ENCODE measurements at places on chromosomes 12 and 14.

- DNase-seq, result no peak
These were observed 172.0 kb downstream of the BCAT1 start for GRCh38 chr12:24776861-24777260.

- DNase-seq, result no peak
These were observed 76.1 kb downstream of the RASSF8 start for GRCh38 chr12:26034371-26035142.

GRCh38 chr12:123043536-123044001, 63.1 kb downstream of the ARL6IP4 start:
- peak; percentile 84 for DNase-seq

DNA sequence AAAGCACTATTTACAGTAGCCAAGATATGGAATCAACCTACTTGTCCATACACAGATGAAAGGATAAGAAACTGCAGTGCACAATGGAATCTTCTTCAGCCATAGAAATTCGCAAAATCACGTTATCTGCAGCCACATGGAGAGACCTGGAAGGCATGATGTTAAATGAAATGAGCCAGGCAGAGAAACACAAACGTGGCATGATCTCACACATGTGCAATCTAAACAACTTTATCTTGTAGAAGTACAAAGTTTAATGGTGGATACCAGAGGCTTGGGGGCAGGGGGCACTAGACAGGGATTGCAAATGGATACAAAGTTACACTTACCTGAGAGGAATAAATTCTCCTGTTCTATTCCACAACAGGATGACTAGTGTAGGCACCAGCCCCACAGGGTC, 24.1 kb downstream of the ASCL4 start:
- no peak for DNase-seq

DNA sequence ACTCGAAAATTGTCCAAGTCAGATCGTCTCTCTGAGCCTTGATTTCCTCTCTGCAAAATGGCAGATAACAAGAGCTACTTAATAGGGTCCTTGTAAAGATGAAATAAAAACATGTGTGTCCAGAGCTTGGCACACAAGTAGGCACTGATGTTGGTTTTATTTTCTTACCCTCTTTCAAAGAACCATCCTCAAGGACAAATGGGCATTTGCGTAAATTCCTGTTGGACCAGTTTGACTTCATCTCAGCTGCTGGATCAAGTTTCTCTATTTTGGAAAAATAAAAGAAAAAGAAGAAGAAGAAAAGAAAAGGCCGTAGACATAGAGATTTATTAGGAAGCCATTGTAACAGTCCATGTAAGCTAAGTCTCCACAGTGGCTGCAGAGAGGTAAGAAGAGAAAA, 47.2 kb downstream of the MAP1LC3B2 start:
- no peak for DNase-seq

- DNase-seq, result no peak
These were observed 359.9 kb downstream of the RGS6 start for GRCh38 chr14:72291908-72292688.

- no peak for DNase-seq
These were observed 59.2 kb upstream of the TSPAN8 start for GRCh38 chr12:71216725-71217579.

GRCh38 chr12:85644508-85644907, 191.7 kb downstream of the RASSF9 start:
- DNase-seq, result no peak

DNA sequence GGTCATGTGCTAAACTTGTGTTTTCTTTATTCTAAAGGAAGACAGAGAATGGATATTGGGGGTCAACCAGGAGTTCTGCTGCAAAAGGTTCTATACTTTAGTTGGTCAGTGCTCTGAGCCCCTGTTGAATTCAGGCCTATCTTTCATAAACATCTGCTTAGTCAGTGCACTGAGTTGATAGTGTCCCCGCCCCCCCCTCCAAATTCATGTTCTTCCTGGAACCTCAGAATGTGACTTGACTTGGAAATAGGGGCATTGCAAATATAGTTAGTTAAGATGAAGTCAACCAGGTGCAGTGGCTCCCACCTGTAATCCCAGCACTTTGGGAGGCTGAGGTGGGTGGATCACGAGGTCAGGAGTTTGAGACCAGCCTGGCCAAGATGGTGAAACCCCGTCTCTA, 23.3 kb downstream of the CHST11 start:
- no peak for DNase-seq

DNA sequence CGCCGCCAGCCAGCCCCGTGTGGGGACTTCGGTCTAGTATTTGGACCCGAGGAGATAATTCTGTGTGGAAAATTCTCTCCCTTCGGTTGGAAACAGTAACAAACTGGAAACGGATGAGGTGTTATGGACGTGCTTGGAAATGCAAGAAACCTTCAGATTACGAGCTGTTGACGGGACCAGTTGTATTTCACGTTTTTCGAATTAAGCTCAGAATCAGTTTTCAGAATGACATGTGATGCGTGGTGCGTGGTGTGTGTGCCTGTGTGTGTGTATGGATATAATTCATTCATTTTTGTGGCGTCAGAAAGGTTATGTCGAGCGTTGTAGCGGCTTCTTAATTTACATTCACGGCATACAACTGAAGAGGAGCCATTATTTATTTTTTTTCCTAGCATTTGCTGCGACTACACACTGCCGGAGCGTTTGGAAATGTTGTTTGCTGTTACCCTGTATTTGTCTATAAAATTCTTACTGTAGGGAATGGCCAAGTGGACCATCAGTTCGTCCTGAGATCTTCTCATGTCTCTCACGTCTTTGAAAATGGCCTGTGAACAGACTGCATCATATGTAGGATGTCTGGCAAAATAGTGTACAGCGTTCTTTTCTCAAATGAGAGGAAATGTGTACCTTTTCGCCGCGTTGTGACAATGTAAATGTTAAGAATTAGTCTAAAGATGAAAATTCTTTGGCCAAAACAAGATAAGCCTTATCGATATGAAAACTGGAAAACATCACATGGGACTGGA, 1.3 kb downstream of the TRAF3 start:
- no peak for DNase-seq

DNA sequence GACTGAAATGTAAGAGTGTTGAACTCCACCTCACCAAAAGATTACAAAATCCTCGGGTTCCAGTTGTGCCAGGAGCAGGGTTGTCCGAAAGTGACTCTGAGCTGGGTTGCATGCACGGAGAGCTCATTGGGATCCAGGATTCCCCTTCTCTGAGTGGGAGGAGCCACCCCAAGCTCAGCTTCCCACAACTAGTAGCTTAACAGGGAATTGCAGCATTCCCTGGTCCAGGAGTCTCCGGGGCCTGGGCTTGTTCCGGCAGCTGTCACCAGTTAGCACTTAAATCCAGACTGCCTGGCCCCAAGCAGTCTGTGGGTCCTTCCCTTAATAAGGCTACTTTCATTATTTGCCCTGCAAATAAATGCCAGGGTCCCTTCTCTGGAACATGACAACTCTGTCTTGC, 50.1 kb downstream of the CD9 start:
- no peak for DNase-seq

DNA sequence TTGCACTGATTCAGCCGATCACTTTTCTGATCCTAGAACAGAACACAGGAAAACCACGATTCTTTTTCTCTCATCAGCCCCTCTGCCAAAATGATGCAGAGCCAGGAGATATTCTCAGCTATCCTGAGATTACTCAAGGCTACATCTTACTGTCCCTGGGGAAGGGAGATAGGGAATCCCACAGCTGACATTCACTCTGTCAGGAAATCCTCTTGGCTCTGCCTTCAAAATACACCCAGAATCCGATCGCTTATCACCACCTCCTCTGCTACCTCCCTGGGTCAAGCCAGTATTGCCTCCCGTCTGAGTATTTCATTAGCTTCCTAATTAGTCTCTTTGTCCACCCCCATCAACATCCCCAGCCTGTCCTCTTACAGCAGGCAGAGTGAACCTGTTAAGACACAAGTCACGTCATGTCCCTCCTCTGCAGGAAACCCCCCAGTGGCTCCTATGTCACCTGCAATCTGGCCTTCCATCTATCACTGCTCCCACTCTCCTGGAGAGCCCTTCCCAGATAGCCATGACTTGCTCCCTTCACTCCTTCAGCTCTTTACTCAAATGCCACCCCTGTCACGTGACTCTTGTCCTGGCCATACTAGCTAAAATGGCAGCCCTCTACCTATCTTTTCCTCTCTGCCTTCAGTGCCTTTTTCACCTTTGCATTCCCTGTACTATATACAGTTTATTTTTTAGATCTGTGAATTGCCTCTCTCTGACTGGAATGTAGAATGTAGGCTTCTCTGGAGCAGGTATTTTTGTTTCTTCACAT, 70.3 kb downstream of the GALNT4 start:
- no peak for DNase-seq

DNA sequence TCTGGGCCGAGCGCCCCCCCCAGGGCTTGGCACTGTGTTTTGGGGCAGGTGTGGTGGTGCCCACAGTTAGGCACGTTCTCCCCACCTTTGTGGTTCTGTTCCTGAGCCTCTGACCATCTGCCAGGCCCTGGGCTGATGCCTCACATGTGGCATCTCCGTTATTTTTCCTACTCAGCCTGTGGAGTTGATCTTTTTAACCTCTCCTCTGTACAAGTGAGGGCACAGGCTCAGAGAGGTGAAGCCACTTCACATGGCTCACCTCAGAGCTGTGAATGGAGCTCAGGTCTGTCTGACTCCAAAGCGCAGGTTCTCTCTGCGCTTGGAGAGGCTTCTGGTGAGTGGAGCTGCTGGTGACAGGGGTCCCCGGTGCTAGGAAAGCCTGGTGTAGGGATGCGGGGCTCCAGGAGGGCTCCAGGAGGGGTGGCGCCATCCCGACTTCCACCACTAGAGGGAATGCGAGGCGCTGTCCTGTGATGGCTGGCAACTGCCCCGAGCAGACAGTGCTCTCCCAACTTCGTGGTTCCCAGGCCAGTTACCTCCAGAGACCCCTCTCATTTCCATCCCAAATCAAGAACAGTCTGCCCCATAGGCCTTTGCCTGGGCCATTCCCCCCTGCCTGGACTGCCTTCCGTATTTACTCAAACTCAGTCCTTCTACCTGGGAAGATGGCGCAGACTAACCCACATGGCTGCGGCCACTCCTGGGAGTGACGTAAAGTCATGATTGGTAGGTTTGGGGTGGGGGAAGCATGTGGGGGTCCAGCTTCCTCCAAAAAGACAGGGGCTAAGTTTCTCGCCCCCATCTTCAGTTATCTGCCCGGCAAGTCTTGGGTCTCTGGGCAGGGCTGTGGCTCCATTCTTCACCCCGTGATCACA, 9.9 kb downstream of the BCL7A start:
- DNase-seq, result no peak

- no peak for DNase-seq
These were observed 135.6 kb upstream of the HIF1A start for GRCh38 chr14:61559641-61560201.

- no peak for DNase-seq
These were observed 70.0 kb upstream of the DICER1 start for GRCh38 chr14:95227279-95227860.

GRCh38 chr12:11793921-11794710, 144.6 kb downstream of the ETV6 start:
- no peak for DNase-seq
